ENCODE measurements at places on chromosomes 5 and 9.

DNA sequence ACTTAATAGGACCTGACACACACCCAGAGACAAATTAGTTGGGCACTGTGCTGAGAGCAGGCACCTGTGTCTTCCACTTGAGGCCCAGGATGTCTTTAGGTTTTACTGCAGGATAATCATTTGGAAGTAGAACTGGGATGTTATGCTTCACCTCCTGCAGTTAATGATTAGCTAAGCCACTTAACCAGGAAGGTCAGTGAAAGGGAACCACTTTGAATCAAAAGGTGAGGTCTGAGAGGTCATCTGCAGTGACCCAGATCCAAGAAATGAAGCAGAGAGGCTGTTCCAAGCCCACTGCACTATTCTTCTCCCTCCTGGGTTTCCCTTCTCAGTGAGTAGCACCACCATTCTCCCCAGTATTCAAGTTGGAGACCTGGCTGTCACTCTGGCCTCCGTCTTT is 110.5 kb downstream of the SNX18 start:
- DNase-seq = no peak

GRCh38 chr9:128361296-128361985 is 9.7 kb upstream of the URM1 start:
- no peak for DNase-seq

- DNase-seq = no peak
Observed at GRCh38 chr9:108552459-108553040, 303.2 kb downstream of the ACTL7B start.

DNA sequence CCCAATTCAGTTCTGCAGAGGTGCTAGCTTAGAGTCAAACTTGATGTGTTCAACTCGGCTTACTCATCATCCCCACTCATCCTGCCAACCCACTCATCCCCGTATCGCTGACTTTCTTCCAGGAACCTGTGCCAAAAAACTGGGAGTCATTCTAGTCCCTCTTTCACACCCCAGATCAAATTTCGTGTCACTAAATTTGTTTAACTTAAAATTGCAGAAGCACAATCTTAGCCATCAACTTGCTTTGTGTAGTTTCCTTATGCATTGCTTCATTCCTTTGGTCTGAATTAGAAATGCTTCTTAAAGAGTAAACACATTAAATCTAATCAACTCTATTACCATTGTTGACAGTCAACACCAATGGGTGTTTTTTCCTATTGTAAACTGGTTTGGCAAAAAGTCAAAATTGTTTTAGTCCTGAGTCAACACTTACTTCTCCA is 162.4 kb downstream of the TTC39B start:
- DNase-seq = no peak

DNA sequence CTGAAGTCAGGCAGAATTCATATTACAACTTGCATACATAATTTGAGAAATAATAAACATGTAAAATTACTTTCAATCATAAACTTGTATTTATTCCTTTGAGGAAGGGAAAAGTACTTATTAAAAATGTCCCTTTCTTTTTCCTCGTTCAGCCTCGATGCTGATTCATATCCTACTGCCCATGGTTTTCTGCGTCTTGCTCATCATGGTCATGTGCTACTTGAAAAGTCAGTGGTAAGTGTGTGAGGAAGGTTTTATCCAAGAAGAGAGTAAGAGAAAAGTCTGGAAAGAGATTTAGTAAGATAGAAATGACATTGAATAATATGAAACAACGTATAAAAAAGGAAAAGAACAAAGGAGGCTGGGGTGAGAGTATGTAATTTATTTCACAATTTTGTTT is 85.9 kb downstream of the OSMR start:
- DNase-seq = no peak

DNA sequence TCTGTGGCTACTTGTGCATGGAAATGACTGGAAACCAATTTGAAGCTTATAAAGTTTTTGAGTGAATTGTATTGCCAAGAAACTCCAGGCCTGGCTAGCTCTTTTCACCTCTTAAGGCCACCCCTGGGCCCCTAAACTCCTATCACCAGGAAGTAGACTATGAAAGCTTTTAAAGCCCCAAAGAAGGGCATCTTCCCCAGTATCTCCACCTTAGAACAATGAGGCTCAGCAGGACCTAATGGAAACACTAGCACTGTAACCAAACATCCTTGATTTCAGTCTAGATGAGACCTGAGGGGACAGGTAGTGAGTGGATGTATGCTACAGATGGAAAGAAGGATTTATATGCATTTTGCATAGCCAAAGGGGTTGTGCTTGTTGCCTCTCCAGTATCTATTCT is 25.0 kb downstream of the LYRM7 start:
- DNase-seq = no peak

- no peak for DNase-seq
Observed at GRCh38 chr5:55675119-55675518, 37.0 kb downstream of the SLC38A9 start.

DNA sequence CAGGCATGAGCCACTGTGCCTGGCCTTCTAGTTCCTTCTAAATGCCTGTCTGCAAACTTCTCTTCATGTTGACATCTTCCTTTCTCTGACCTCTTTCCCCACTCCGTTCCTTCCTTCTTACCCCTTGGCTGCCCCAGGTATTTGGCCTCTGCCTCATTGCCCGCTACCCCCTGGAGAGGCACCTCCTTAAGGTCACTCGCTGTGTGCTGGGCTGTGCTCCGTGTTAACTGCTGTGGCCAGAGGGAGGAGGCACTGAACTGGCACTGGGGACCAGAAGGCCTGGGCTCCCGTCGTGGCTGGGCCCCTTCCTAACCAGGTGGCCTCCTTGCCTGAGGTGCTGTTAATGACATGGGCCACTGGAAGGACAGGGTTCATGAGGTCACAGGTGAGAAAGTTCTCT is 39.4 kb downstream of the LAMC3 start:
- no peak for DNase-seq

GRCh38 chr5:84028093-84028492 is 307.4 kb upstream of the HAPLN1 start:
- no peak for DNase-seq

DNA sequence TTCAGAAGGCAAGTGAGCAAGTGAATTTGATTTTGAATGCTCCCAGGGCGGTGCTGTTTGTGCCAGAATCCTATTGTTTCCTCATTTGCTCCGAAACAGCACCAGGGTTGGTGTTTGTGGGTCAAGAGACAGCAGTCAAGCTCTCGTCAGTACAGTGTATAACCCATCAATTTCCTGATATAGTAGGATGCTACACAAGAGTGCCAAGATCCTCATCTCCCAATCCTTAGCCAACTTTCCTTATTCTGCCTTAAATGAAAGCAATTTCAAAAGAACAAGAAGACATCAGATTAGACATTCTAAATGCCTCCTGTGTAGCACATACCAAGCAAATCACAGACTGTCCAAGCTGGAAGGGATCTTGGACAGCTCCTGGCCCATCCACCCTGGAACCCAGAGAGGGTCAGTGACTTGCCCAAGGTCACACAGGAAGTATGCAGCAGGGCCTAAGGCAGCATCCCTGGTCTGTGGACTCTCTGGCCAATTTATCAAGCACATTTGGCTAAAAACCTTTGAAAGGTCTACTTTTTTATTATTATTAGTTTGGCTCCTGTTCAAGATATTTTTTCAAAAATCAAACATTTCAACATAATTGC is 4.5 kb downstream of the WHRN start:
- no peak for DNase-seq

DNA sequence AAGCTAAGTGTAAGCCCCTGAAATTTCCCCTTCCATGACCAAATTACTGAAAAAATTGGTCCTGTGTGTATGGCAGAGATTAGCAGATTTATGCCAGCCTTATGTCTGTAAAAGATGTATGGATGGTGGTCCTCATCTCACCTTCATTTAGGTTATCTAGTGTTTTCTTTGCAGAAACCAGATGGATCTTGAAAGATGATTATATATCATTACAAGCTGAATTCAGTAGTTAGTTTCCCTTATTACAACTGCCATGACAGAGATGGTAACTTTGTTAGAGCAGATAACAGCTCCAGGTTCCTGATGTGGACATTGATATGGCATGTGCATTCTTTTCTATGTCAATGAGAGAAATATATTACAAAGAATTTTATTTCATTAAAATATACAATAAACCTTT is 1403.2 kb upstream of the CDH6 start:
- no peak for DNase-seq

- DNase-seq = no peak
Observed at GRCh38 chr9:14030375-14031059, 283.4 kb downstream of the NFIB start.

DNA sequence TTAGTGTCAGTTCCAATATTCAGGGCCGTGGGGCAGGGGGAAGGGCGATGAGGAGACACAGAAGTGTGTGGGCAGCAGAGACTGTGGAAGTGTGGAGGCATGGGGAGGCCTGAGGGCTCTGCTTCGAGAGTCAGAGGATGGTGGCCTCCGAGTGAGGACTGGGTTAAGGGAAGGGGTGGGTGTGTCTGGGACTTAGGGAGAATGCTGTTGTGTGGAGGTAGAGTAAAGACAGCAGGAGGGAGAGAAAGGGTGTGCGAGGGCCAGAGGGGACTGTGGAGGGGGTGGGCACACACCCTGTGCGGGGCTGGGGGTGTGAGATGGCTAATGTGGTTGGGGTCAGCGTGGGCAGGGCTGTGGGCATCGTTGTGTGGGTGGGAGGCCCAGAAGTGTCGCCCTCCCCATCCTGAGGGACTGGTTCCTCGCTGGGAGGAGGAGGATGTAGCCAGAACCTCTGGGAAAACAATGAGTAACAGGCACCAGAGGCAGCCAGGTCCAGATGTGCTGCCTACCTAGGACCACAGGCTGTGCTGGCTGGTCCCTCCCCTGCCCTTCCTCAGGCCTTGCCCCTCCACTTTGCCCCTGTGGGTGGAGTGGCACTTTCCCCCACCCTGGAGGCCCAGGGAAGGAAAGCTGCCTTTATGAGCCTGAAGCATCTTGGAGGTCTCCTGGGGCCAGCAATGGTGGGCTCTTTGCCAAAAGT is 4.2 kb downstream of the USP20 start:
- DNase-seq = no peak

DNA sequence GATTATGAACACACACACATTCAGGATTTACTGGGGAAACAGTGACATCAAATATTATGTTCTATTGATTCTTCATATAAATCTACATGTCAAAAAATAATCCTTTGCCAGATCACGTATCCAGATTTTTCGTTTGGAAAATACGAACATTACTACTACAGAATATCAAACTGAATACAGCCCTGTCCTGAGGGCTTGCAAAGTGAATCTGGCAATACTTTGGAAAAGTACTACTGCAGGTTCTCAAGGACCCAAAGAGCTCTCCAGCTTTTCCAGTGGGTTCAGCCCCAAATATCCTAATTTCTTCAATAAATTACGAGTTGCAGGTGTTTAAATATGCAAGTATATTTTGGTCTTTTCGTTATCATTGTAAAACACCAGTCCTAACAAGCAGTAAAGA is 411 bp upstream of the NDUFS4 start:
- no peak for DNase-seq

- no peak for DNase-seq
Observed at GRCh38 chr9:74910036-74910435, 22.3 kb upstream of the TRPM6 start.

- DNase-seq = no peak
Observed at GRCh38 chr9:131237291-131237690, 39.0 kb downstream of the FAM78A start.

DNA sequence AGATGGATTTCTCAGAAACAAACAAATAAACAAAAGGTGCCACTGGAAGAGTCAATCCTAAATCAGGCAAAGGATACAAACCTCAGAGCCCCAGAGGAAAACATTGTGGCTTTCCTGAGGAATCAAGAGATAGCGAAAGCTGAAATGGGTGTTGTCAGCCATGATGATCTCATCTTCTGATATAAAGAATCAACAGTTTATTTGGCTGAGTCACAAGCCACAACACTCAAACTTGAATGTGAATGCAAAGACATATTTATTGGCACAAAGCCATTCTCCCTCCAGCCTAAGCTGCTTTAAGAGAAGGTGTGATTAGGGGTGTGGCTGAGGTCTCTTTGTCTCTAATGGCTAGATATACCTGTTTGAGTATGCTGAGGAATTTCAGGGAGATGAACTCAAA is 73.3 kb upstream of the NREP start:
- DNase-seq = no peak

GRCh38 chr5:146813346-146814157 is 65.0 kb downstream of the PPP2R2B start:
- no peak for DNase-seq

GRCh38 chr9:69985971-69986370 is 57.7 kb upstream of the MAMDC2 start:
- no peak for DNase-seq

DNA sequence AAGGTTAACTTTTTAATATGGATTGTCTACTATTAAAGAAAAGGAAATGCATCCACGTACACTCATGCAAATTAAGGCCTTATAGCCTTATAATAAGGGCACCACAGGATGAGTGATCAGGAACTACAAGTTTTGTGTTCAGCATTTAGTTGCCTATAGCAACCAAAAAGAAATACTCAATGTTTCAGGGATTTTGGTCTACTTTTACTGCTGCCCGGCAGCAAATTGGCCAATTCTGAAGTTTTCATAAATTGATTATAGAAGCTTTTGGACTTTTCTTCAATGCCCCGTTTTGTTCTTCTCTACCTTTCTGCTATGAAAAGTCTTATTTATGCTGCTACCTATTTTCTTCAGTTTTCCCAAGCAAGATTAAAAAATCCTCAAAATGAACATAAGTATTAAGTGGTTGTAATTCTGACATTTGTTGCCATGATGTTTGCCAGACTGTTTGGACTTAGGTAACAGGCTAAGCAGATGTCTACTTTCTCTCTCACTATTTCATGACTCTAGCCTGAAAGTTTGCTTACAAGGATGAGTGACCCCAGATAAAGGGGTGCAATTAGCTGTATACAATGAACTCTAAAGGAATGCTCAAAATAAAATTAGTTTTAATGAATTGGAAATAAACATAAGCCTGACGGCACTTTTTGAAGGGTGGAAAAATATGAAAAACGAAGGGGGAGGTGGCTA is 391.5 kb upstream of the DAB2 start:
- no peak for DNase-seq

- no peak for DNase-seq
Observed at GRCh38 chr5:109161914-109162683, 247.7 kb downstream of the PJA2 start.

DNA sequence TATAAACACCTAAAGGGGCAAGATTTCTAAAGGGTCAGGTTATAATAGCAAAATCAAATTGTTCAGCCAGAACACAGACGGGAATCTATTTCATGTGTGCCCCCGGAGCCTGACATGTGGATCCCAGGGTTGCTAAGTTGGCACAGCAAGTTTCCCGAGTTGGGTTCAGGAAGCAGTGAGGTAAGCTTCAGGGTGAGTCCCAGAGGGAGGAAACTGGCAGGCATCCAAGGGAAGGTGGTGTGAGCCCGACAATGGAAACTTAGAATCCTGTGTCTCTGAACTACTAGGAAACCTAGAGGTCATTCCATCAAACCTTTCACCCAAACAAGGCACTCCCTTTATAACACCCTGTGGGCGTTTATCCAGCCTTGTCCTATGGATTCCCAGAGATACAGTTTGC is 98.4 kb downstream of the ADRB2 start:
- DNase-seq = no peak

DNA sequence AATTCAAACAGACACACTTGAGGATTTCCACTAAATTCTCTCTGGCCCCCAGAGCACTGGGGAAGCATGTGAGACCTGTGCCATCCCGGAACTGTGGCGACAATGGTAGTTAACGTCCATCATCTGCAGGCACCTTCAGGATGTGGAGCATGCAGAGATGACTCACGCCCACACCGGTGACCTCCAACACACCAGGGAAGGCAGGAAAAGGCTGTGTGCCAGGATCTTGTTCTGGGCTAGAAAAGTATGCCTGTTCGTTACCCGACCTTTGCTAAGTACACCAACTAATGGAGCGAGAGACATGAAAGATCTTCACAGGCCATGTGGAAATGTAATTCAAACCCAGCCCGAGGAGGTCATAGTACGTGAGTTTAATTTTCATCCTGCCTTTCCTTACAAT is 208.8 kb downstream of the MELK start:
- DNase-seq = no peak

- DNase-seq = no peak
Observed at GRCh38 chr9:136551401-136552116, 5.7 kb upstream of the NOTCH1 start.

Data from erythroblast (primary cell).